ENCODE measurements at places on chromosomes 12 and 14.

DNA sequence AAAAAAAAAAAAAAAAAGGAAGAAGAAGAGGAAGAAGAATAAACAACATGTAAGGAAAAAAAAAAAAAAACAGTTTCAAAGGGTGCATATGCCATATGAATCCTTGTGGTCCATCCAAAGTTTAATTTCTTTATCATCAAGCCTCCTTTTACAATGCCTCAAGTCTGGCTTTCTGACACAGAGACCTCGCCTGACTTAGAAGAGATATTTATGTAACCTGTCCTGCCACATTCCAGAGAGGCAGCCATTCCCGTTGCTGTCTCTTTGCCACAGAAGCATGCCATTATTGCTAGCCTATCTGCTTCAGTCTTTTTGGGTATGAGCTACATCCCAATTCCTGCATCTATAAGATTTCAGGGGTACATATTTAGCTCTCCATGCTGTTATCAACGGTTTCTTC lies 596.7 kb upstream of the ATP2B1 start:
- H3K36me3 ChIP-seq: no peaks in the 10 kb centered on the region
- H3K27me3 ChIP-seq: no peaks in the 10 kb centered on the region
- H3K4me1 ChIP-seq: no peaks in the 10 kb centered on the region
- no peak overlapping the region for H3K4me3 ChIP-seq
- DNase-seq: no peak
- no peak overlapping the region for H3K27ac ChIP-seq

- H3K4me3 ChIP-seq: no peak overlapping the region
- no peak for DNase-seq
- no peaks in the 10 kb centered on the region for H3K27me3 ChIP-seq
- H3K4me1 ChIP-seq: peaks cover 33% of the 10 kb centered on the region
- no peak overlapping the region for H3K27ac ChIP-seq
Observed at GRCh38 chr14:51596488-51597117, 55.1 kb upstream of the FRMD6 start.

- no peaks in the 10 kb centered on the region for H3K36me3 ChIP-seq
- H3K4me1 ChIP-seq: peaks cover 55% of the 10 kb centered on the region
- H3K27ac ChIP-seq: no peak overlapping the region
- no peak overlapping the region for H3K4me3 ChIP-seq
Observed at GRCh38 chr12:2320841-2321240, 268.1 kb downstream of the CACNA1C start.

- no peak for DNase-seq
- no peak overlapping the region for H3K27ac ChIP-seq
- H3K4me3 ChIP-seq: no peak overlapping the region
- no peaks in the 10 kb centered on the region for H3K27me3 ChIP-seq
- H3K4me1 ChIP-seq: peaks cover 4% of the 10 kb centered on the region
Observed at GRCh38 chr14:71552809-71553208, 379.4 kb upstream of the RGS6 start.

DNA sequence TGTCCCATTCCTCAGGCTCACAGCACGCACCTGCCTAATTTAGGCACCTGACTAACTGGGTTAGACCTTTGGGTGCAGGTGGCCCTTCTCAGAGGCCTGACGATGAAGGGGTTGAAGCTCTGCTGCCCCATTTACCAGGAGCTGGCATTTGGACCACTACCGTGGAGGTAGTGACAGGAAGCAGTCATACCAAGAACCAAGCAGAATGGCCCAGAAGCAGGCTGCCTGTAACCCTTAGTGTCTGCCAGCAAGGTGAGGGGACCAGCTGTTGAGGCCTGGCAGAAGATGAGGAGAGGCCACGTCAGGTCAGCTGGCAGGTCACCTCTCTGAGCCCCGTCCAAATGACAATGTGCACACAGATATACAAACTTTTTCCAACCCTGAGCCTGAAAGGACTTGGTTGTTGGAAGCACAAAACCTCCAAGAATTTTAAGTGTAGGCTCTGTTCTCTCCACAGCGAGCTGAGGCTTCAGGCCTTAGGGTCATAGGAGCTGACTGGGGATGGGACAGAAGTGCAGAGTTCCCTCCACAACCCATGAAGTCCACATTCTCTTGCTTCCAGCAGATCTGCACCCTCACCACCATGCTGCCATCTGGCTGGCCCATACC lies 23.1 kb downstream of the VASH1 start:
- no peak overlapping the region for H3K27ac ChIP-seq
- H3K4me1 ChIP-seq: peaks cover 38% of the 10 kb centered on the region
- H3K27me3 ChIP-seq: no peaks in the 10 kb centered on the region
- peaks cover 68% of the 10 kb centered on the region for H3K36me3 ChIP-seq
- H3K4me3 ChIP-seq: no peak overlapping the region
